ENCODE measurements at places on chromosomes 12 and 14.

DNA sequence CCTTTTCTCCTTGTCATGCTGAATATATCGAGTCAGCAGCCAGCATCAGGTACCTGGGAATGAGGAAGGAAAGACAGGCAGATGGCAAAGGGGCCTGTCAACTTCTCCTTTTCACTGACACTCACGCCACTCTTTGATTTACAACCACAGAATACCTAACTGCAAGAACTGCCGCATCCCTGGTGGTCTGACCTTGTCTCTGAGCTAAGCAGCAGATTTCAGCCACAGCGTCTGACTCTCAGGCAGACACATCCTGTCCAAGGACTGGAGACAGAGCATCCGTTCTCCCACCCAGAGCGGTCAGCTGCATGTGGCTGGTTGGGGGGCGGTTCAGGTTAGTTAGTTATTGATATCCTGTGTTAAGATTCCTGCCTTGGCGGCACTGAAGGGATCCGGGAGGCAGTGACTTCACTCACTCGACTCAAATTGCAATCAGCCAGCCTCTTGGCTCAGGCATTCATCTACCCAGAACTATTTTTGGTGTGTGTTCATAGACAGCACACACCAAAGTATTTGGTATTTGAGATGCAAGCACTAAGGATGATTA, 11.2 kb upstream of the MAP1LC3B2 start:
- peak; percentile 26 for DNase-seq

- no peak for DNase-seq
Observed at GRCh38 chr12:25368557-25368956, 117.8 kb upstream of the KRAS start.

DNA sequence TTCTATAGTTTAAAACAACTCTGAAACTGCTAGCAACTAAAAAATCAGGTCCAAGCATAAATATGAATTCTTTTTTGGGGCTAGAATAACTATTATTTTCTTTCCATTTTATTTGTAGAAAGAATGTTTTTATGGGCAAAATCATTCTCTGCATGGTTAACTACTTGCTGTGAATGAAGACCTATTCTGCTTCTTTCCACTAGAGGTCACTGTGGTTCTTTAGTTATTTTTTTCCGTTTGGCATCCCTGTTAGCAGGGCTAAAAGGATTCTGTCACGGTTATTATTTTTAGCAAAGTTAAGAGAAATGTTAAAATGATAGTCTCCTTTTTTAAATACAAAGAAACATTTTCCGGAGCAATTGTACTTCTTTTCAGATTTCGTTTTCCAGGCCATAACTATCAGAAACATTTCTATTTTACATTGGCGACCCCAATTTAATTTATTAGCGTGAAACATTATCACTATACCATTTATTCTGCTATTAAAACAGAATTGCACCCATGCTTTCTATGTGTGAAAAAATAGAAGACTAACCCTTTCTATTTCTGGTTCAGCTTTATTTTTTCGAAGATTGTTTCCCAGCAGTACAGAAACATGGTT, 404.8 kb downstream of the ATP23 start:
- no peak for DNase-seq

GRCh38 chr14:35331605-35332516, 39.7 kb downstream of the PSMA6 start:
- no peak for DNase-seq

DNA sequence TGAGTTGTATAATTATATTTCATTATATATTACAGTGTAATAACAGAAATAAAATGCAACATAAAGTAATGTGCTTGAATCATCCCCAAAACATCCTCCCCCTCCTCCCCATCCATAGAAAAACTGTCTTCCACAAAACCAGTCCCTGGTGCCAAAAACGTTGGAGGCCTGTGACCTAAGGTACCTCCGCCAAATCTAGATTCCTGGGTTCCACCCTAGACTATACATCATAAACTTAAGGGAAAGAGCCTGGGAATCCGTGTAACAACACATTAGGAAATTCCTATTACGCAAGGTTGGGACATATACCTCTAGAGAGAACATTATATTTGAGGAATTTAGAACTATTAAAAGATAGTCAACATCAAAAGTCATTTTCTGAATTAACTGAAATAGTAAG, 38.0 kb downstream of the SPPL3 start:
- no peak for DNase-seq

GRCh38 chr14:91220581-91221000, 23.9 kb downstream of the GPR68 start:
- no peak for DNase-seq

DNA sequence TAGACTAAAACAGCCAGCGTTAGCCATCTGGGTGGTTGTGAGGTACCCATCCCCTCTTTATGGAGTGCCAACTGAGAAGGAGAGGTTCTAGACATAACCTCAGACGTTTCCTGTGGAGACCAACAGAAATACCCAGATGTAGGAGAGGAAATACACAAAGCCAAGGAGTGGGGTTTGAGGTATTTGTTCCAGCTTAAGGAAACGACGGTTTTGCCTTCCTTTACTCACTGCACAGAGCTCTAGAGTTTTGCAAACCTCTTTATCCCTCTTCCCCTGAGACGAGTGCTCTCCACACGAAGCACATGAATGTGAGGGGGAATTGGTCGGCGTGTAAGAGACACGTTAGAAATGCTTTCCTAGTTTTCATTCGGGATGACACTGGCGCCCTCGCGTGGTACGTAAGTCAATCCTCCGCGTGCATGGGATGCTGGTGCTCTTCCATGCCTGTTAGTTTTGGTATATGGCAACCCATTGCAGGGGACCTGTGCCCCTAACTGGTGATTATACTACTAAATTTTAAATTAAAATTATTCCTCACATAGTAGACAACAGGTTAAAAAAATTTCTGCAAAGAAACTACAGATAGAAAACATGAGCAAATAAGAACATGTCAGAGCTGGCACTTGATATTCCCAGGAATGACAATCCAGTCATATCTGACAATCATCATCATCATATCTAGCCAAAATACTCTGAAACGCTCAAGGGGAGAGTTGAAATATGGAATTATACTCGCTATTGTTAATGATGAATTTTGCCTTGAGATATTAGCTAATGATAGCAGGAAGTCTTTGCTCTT, 121.7 kb downstream of the PPM1H start:
- DNase-seq: peak; percentile 63

- DNase-seq: no peak
Observed at GRCh38 chr12:49693931-49694444, 13.2 kb downstream of the FMNL3 start.

GRCh38 chr12:2897418-2897817, 6.7 kb downstream of the TULP3 start:
- no peak for DNase-seq

- no peak for DNase-seq
Observed at GRCh38 chr12:94173660-94174265, 25.4 kb downstream of the PLXNC1 start.

DNA sequence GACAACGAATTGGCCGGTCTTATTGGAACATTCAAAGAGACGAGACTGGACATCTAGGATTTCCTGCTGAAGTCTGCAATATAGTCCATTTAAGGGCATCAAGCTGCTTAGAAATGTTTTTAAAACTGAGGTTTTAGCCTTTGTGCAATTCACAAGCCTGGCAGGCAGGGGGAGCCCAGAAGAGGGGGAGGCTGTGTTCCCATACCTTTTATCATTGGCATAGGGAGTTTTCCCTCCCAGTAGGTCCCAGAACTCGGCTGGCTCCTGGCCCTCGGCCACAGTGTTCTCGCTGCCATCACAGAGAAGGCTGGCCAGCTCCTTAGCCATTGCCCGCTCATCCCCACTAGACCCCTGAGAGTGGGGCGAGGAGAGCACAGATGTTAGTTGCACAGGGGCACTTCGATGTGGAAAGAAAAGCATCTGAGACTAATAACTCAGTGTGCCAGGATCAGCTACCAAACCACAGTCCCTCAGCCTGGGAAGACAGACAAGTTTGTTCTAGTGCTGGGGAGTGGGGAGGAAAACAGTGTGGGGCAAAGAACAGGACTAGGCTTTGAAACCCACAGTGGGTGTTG, 15.1 kb downstream of the AVIL start:
- DNase-seq: peak; percentile 31

GRCh38 chr14:49598189-49598484, 603 bp upstream of the LRR1 start:
- DNase-seq: no peak

DNA sequence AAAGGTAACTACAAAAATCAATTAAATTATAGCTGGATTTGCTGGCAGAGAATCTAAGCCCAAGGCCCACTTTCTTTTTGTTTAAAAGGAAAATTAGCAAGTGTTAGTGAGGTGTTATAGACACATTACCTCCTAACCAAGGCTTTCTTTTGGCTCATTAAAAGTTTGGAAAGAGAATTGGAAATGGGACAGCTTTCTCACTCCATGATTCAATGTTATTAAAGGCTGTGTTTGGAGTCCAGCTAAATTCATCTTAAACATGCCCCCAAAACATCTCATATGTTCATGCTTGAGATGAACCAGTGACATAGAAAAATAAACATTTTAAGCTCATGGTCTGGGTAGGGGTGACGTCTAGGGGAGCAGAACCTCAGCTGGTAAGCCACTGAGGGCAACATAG, 13.4 kb upstream of the PGF start:
- no peak for DNase-seq

GRCh38 chr14:81849714-81850113, 316.1 kb upstream of the SEL1L start:
- DNase-seq: no peak

DNA sequence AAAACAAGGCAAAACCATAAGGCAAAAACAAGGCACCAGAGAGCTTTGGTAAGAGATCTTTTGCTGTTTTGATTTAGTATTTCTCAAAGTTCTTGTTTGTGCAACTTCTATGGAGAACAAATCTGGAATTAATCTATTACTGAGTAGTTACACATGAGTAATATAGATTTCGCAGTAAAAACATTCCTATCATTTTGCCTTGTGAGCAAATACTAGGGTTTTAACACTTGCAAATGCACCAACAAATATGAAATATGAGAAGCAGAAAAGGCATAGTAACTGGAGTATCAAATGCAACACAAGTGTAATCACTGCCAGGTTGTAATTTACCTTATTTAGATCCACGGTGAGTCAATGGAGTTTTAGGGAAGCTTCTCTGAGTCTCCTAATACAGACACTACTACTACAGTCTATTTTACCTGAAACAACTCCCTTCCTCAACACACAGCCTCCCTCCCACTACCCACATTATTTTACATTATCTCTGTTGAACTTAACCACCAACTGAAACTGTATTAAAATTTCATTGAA, 324.1 kb downstream of the FLRT2 start:
- DNase-seq: no peak

- no peak for DNase-seq
Observed at GRCh38 chr14:23428686-23429495, 6.6 kb downstream of the MYH7 start.

- DNase-seq: no peak
Observed at GRCh38 chr12:42819846-42820245, 230.3 kb upstream of the PRICKLE1 start.

GRCh38 chr14:104451474-104451873, 128.1 kb upstream of the C14orf180 start:
- DNase-seq: no peak

DNA sequence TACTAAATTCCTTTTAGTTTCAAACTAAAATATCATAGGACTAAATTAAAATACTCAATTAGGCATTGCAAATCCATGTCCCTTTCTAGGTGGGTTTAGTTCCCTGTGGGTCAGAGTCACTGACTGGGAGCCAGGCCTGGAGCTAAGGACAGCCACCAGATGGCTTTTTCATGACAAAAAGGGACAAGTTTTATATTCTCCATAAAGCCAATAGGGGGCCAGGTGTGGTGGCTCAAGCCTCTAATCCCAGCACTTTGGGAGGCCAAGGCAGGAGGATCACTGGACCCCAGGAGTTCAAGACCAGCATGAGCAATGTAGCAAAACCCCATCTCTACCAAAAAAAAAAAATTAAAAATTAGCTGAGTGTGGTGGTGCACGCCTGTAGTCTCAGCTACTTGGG, 35.4 kb upstream of the EIF5 start:
- no peak for DNase-seq

- DNase-seq: no peak
Observed at GRCh38 chr14:27228053-27228452, 630.2 kb upstream of the NOVA1 start.

DNA sequence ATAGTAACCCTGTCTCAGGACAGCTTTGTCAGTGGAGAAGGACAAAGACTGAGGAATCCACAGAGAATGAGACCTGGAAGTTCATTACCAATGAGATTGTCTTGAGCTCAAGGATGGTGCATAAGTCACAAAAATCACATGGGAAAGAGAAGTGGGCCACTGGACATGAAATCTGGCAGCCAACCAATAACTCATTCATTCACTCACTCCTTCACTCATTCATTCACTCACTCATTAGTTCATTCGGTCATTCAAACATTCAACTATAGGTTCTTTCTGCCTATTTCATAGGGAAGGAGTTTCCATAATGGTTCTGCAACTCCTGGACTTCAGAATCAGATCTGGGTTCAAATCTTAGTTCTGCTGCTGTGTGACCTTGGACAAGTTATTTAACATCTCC, 18.2 kb upstream of the WSCD2 start:
- no peak for DNase-seq

- peak; percentile 15 for DNase-seq
Observed at GRCh38 chr14:71119075-71119474, 211.8 kb downstream of the PCNX1 start.

DNA sequence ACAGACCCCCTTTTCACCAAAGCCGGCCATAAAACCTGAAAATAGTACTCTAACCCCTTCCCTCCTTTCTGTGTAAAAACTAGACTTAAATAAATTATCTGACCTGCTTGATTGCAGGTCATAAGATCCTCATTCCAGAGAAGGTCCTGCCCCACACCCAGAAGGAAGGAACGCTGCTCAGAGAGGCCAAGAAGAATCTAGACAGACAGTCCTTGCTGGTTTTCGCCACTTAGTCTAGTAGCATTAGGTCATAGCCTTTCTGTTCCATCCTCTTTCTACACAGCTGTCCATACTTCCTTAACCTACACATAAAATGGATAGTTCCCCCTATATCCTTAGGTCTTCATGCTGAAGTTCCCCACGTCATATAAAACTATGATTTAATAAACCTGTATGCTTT, 83.7 kb upstream of the IGF1 start:
- DNase-seq: no peak

DNA sequence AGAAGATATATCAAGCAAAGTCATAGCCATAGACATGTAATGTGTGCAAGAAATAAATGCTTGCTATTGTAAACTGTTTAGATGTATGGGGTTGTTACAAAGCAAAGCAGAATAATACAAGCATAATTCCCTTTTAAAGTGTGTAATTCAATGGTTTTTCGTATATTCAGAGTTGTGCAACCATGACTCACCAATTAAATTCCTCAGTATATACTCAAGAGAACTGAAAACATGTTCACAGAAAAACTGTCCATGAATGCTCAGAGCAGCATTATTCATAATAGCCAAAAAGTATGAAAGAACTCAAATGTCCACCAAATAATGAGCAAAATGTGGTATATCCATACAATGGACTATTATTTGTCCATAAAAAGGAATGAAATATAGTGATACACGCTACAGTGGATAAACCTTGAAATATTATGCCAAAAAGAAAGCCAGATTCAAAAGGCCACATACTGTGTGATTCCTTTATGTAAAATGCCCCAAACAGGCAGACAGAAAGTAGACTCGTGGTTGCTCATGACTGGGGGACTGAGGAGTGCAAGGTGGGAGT, 9.3 kb downstream of the GXYLT1 start:
- DNase-seq: no peak

- no peak for DNase-seq
Observed at GRCh38 chr12:72560003-72560769, 288.0 kb downstream of the TRHDE start.

GRCh38 chr12:54996205-54996604, 11.6 kb upstream of the TESPA1 start:
- DNase-seq: no peak

GRCh38 chr12:28424965-28425364, 234.7 kb downstream of the CCDC91 start:
- DNase-seq: no peak

- DNase-seq: peak; percentile 61
Observed at GRCh38 chr12:123931686-123932321, 40.8 kb downstream of the CCDC92 start.

Measured in activated CD8-positive, alpha-beta T cell treated with anti-CD3 and anti-CD28 coated beads for 36 hours (primary cell).